ENCODE measurements at places on chromosomes 4 and X. TPM values are rescaled to one million over a fixed set of nuclear protein-coding genes. Genes with fewer than 3 reads are reported as not detected.

NKX3-2 gene
- 0.14 TPM for total RNA-seq

EVC2 gene
- 2.1 TPM for total RNA-seq

RNF128 gene
- not detected for total RNA-seq

HTR2C gene
- not detected for total RNA-seq

DMRTC1 gene
- 0.17 TPM for total RNA-seq

FRMD7 gene
- total RNA-seq: not detected

UGT2B10 gene
- total RNA-seq: 0.06 TPM

CXXC4 gene
- not detected for total RNA-seq

GLOD5 gene
- not detected for total RNA-seq
